ENCODE measurements at places on chromosomes 16 and 17.

DNA sequence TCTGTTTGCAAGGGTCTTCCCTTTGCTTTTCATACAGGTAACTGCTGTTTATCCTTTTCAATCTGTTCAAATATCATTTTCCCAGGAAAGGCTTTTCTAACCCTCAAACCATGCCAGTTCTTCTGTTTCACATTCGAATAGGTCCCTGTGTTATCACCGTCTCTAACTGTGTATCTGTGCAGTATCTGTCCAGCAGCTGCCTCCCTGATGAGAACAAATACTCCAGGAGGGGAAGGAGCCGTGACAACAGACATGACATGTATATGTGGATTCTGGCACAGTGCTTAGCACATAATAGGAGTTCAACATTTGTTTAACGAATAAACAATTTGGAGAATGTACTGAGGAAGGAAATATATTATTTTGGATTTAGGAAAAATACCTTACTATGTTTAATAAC lies 95.7 kb downstream of the STX8 start:
- DNase-seq, result no peak

GRCh38 chr16:12758031-12758669 lies 45.5 kb downstream of the CPPED1 start:
- DNase-seq, result no peak

GRCh38 chr16:55510185-55510805 lies 1.4 kb downstream of the LPCAT2 start:
- no peak for DNase-seq

- no peak for DNase-seq
Measured at GRCh38 chr17:64492481-64493109, 4.3 kb downstream of the POLG2 start.

- DNase-seq, result peak; percentile 31
Measured at GRCh38 chr17:73091770-73092522, 542 bp downstream of the SLC39A11 start.

- peak; percentile 100 for DNase-seq
Measured at GRCh38 chr17:38749223-38750043, 1.3 kb upstream of the PCGF2 start.

DNA sequence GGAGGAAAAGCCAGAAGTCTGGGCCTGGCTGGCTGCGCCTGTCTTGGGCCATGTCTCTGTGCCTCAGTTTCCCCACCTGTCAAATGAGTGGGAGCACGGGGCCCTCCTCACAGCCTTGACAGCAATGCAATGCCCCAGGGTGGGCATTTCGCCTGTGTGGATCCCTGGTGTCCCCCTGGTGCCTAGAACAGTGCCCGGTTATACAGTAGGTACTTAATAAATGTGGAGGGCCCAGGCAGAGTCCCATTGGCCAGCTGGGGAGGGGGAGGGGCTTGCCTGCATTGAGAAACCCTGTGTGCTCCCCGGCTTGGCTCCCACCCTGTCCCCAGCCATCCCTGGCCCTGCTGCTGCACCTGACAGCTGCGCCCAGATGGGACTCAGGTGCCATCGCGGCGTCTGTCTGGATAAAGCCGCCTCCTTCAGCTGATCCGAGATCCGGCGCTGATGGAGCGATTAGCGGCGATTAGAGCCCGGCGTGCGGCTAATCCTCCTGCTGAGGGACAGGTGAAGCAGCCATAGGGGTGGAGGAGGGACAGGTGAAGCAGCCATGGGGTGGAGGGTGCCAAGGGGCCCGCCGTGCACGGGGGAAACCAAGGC lies 12.4 kb downstream of the ZFPM1 start:
- no peak for DNase-seq

GRCh38 chr16:87541872-87542234 lies 49.0 kb upstream of the ZCCHC14 start:
- DNase-seq, result no peak

DNA sequence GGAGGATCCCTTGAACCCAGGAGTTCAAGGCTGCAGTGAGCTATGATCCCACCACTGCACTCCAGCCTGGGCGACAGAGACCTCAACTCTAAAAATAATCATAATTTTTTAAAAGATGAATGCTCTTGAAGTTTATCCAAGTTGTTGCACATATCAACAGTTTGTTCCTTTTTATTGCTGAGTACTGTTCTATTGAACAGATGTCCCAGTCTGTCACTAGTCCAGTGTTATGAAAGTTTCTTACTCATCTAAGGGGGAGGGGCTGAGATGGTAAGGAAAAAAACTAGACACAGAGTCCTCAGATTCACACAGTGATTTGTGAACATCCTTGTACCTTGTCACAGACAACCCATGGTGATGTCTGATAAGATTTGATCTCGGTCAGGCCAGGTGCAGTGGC lies 3.9 kb downstream of the ACAP1 start:
- DNase-seq, result no peak

- no peak for DNase-seq
Measured at GRCh38 chr17:1177016-1177700, 2.6 kb downstream of the ABR start.

DNA sequence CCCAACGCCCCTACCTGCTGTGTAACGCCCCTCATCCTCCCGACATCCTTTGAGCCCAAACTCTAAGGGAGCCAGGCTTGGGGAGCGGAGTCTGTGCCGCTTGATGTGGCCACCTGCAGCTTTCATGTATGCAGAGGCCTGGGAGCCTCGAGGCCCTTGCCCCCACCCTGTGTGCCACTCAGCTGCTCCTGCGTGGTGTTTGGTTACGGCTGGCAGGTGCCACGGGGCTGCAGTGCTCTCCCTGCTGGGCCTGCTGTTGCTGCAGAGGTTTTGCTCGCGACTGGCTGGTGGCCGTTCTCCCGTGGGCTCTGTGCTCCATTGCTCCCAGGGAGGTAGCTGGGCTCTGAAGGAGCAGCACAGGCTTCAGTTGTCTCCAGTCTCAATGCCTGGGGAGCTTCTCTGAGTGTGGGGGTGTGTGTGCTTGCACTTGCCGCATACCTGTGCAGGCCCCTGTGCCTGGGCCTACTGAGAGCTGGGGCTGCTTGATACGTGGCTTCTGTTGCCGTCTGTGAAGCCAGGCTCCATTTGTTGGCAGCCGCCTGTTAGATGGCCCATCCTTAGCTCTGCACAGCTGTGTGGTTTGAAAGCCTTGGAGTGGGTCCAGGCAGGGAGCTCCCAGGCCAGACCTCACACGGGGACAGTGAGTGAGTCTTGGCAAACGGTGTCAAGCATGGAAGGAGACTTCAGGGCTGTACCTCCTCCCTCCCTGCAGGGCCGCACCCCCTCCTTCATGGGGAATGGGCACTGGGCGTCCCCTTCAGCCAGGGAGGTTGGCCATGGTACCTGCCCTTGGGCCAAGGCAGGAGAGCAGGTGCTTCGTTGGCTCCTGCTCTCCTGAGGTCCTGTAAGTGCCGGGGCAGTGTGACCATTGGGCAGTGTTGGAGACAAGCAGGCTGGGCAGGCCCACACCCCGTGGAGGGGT lies 47.2 kb downstream of the PDPK1 start:
- no peak for DNase-seq

All from Calu3 (cell line).